Neural progenitor cell (in vitro differentiated cells): ENCODE measurements at places on chromosomes 16 and 17.

GRCh38 chr16:674968-675883, at the start of gene RHBDL1:
TSS of gene RHBDL1 (plus strand) at chr16:675671. CDS start at chr16:675791, 120 bp downstream.
- DNase-seq = peak; percentile 61

DNA sequence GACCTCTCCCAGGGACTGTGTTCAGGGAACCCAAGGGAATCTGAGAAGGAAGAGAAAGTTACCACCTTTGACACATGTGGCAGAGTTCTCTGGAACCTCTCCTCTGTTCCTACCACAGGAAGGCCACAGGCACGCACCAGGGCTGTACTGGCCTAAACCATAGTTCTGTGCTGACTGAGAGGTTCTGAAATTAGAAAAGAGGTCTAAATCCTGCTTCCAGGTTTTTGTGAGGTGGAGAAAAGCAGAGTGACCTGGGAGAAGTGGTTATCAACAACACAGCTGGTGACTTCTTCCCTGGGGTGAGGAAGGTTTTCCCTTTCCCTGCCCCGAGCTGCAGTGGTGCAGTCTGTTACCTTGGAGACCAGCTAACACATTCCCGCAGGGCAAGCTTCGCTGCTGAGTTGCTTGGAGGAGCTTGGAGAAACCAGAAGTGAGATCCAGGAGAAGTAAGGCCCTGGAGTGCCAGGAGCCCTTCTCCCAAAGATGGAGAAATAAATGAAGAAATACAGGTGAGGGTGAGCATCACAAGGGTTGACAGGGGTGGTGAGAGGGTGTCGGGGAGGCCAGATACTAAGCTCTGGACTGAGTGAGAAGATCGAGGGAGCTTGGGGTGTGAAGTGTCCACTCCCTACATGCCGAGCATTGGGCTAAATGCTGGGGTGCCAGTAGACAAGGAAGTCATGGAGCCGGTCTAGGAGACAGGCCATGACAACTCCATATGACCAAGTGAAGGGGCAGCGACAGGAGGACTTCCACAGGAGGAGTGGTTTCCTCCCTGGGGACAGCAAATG, at the start of gene VWA3A:
Gene VWA3A, plus strand, starts transcription at position 399 of the 791 bp plus-strand sequence. Its CDS starts 97 bp downstream, at position 496.
- peak; percentile 74 for DNase-seq

- DNase-seq = no peak
These were observed 11.5 kb downstream of the UBALD2 start for GRCh38 chr17:76276461-76277299.

GRCh38 chr16:62950351-62950750, 914.1 kb upstream of the CDH8 start:
- DNase-seq = no peak

DNA sequence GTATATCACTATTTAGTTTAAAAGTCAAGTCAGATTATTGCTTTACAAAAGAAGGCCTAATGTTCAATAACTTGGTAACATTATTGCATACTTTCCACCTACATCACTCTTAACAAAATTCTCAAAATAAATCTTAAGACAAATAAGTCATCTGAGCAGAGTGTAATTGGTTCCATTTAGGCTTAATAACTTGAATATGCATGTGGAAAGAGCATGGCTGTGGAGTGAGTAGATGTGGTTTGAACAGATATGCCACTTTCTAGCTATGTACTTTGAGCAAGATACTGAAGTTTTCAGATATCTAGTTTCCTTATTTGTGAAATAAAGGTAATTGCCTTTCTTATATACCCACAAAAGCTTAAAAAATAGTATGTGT, 6.7 kb upstream of the EVI2A start:
- DNase-seq = no peak

DNA sequence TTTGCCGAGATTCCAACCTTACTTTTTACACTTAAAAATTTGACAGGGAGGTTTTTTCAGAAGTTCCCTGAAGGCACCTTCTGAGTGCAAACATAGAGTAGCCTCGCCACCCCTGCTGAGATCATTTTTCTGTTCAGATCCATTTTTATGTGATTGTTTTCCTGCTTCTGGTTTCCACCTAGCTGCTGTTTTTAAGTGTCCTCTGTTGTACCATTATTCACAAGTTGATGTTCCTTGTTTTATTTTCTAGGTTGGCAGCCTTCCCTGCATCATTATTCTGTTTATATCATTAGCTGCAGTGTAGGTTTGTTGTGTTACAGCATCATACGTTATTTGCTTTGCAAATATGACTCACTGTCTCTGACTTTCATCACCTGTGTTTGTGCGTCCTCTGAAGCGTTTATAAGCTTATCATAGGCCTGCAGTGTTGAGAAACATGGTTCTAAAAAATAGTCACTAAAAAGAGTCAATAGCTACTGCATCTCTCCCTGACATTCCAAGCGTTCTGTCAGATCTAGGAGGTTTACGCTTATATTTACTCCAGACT, 116.9 kb upstream of the CLEC3A start:
- DNase-seq = no peak

GRCh38 chr16:55503726-55504550, 4.9 kb upstream of the LPCAT2 start:
- no peak for DNase-seq

DNA sequence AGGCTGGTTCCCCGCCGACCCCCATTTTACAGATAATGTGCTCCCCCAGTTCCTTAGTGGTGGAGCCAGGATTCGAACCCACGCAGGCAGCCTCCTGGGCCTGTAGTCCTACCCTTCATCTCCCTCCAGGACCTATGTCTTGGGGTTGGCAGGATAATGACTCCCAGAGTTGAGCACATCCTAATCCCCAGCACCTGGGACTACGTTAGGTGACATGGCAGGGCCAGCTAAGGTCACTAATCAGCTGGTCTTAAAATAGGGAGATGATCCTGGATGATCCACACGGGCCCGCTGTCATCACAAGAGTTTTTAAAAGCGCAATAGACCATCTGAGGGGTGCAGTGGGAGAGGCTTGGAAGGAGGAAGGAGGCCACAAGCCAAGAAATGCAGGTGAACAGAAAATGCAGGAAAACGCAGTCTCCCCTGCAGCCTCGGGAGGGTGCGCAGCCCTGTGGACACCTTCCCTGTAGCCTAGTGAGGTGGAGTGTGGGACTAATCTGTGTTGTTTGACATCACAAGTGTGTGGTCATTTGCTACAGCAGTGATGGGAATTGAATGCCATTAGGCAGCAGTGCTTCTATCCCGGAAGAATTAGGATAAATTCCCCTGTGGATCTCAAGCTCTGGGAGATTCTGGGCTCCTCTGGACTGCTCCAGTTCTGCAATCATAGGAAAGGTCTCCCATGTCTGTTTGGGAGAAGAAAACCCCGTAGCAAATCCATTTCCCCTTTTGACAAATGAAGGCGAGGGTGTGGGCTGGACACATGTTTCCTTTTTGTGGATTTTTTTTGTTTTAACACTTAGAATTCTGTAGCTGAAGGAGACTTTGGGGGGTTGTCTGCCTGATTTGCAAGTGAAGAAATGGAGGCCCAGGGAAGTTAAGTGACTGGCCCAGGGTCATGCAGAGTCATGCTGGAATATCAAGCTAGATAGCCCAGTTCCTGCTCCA, 297.7 kb downstream of the SEC14L1 start:
- no peak for DNase-seq

- no peak for DNase-seq
These were observed 176.8 kb upstream of the CIBAR2 start for GRCh38 chr16:85288869-85289660.

- DNase-seq = no peak
These were observed 18.5 kb upstream of the CPD start for GRCh38 chr17:30360086-30360808.

DNA sequence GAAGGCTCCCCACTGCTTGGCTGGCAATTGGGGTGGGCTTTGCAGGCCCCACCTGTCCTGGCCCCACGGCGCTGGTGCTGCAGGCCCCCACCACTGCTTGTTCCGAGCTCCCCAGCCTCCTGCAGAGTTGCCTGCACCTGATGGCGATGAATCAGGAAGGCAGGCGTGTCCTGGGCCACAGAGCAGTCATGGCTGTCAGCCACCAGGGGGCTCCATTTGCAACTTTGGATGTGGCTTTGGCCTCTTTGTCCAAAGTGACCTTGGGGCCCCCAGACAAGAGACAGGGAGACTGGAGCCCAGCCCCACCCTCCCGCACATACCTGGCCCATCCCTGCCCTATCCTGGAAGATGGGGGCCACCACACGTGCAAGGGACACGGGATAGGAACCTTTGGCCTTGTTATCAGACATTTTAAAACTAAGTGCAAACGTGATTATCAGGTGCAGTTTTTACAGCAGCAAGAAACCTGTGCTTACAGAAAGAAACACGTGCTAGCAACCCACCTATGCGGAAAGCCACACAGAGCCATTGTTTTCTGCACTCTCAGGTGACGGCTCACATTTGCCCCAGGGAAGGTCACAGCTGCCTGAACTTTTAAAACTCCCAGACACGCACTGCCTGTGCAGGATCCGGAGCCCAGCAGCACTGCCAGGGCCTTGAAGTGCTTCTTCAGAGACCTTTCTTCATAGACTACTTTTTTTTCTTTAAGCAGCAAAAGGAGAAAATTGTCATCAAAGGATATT, at the start of gene DNASE1:
Gene DNASE1, plus strand, starts transcription at position 443 of the 743 bp plus-strand sequence. CDS start 683 bp downstream, outside the sequence.
- peak; percentile 63 for DNase-seq

- DNase-seq = peak; percentile 4
These were observed 81.5 kb downstream of the CA4 start for GRCh38 chr17:60231234-60231633.

GRCh38 chr17:43464046-43464445, 19.7 kb upstream of the DHX8 start:
- DNase-seq = no peak

DNA sequence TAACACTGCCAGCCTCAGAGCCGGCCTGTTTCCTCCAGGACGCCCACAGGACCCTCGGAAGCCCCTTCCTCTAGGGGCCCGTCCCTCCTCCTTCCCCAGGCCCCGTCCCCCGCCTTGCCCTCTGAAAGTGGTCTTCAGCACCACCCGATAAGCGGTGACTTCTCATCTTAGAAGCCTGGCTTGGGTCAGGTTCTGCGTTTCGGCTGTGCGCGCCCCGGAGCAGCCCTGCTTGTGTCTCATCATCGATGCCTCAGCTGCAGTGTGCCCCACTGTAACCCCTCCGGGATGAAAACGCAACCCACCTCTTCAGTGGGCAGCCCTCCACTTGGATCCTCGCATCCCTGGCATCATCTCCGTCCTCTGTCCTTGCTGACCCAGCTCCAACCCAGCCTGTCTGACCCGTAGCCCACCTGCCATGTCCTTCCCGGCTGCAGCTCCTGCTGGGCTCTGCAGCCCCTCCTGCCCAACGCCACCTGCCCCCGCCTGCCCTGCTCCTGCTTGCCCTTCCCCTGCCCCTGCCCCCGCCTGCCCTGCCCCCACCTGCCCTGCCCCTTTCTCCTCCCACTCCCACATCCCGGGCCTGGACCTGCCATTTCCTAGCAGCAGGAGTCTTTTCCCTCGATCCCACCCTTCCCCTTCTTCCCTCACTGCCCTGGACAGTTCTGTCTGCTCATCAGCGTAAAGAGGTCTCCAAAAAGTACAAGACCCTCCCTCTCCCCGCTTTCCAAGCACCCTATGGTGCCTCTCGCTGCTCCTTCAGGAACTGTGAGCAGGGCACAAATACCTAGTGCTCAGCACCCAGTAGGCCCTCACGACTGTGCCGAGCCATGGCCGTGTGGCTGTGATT, 112.5 kb upstream of the CHMP6 start:
- DNase-seq = no peak

- no peak for DNase-seq
These were observed 58.5 kb downstream of the LMF1 start for GRCh38 chr16:912322-912683.

- DNase-seq = no peak
These were observed 26.9 kb upstream of the LGALS9 start for GRCh38 chr17:27603880-27604794.

- DNase-seq = no peak
These were observed 6.3 kb downstream of the IGSF6 start for GRCh38 chr16:21646091-21646490.

DNA sequence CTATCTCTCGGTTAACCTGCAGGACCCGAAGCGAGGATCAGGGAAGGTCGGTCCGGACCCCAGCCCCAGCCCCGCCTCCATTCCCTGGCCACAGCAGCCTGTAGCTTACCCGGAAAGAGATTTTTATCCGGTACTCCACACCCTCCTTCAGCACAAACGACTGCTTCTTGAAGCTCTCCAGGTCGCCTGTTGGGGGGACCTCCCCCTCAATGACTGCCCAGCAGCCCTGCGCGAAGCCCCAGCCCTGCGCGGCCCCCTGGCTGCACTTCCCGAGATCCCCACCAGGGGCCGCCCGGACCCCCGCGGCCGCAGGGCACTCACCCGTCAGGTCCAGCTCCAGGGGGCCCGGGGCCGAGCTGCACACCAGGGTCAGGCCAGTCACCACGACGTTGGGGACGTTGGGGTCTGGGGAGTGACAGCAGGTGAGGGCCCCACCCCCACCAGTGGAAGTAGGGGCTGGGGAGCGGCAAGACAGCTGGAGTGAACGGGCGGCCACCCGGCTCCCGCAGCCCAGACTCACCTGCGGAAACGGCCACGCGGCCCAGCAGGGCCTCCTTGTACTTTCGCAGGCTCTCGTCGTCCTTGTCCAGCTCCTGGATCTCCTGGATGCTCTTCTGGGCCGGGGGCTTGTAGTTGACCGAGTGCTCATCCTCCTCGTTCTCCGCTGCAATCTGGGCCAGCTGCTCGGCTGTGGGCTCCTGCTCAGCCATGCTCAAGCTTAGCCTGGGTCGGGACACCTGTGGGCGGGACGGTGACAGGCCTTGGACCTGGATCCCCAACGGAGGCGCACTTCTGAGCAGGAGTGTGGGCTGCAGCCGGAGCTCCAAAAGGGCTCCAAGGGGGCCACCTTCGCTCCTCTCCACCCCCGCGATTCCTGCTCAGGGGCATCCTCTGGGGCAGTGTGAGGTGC, 1.7 kb downstream of the ARHGDIA start:
- DNase-seq = peak; percentile 68

DNA sequence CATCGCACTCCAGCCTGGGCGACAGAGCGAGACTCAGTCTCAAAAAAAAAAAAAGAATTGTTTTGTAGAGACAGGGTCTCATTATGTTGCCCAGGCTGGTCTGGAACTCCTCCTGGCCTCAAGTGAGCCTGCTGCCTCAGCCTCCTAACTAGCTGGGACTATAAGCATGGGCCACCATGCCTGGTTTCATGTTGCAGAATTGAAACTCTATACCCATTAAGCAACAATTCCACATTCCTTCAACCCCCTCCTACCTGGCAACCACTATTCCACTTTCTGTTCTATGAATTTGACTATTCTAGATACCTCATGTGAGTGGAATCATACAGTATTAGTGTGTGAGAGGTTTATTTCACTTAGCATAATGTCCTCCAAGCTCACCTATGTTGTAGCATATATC, 24.5 kb downstream of the RNF135 start:
- DNase-seq = no peak

GRCh38 chr17:59510611-59511010, 54.8 kb upstream of the DHX40 start:
- DNase-seq = no peak

GRCh38 chr17:935485-935884, 44.1 kb downstream of the NXN start:
- no peak for DNase-seq
